Stimulated activated naive CD8-positive, alpha-beta T cell treated with anti-CD3 and anti-CD28 coated beads, Interleukin-15, amount 100 ng/mL, for 72 hours (primary cell): ENCODE measurements at places on chromosomes 2 and 18.
A peak's percentile ranks its signal among the peaks of the same experiment; 100 is the strongest.

DNA sequence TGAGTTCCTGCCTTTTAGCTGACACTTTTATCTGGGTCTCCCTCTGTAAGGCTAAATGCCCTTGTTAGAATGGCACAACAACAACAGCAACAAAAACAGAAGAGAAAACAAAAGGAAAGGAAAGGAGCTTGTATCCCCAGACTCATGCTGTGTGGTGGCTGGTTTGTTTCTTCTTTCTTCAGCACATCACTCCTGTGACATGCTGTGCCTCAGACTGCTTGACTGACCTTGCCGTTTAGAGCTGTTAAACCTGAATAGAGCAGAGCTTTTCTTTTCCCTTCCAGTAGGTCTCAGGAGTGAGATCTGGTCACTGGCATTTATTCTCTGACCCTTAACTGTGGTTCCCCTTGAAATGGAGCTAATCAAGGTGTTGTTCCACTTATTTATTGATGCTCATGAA is 18.9 kb downstream of the GALNT13 start:
- DNase-seq: no peak

DNA sequence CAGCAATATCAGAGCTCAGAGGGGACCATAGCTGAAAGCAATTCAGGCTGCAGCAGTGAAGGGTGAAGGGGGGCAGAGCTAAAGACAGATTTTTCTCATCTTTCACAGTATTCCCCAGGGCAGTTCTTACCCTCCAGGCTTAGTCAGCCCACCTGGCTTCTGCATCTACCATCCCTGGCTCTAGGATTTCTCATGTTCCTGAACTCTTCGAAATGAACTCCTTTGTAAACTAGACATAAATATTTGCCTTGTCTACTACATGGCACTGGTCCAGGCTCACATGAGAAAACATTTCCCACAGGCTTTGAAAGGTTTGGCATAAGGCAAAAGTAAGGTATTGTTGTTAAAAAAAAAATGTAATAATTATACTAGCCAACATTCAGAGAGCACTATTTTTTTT is 23.6 kb upstream of the NEB start:
- no peak for DNase-seq

DNA sequence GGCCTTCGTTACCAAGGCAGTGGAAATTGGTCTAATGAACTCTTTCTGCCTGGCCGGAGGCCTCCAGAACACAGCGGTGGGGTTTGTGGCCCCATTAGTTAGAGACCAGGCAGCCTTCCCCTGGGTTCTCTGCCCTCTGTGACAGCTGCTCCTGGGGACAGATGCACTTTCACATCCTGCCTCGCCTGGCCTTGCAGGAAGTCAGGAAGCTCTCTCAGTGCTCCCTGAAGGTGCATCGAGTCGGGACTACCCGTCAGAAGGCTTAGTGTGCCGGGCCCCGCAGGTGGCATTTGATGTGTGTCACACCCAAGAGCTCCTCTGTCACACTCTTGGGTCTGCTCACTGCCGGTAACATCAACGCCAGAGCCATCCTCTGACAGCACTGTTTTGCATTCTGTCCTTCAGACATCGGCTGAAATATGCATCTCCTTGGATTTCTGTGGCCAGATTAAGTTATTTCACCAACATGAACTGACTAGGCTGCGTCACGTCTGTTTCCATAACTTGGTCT is 158.3 kb downstream of the LDLRAD4 start:
- DNase-seq: peak; percentile 66

DNA sequence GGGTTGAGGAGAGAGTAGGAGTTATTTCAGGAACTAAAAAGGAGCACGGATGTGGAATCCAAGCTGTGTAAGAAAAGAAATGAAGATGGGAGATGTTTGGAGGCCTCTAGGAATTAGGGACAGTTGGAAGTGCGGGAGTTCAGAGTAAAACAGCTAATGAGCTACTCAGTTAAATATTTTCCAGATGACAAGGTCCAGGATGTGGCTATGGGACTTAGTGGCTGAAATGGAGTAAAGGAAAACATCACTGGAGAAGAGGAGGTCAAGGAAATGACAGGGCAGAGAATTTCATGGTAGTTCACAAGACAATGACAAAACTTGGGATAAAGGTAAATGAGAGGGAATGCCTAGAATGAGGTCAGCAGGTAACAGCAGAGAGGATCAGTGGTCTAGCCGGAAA is 13.0 kb downstream of the GPR155 start:
- DNase-seq: no peak

DNA sequence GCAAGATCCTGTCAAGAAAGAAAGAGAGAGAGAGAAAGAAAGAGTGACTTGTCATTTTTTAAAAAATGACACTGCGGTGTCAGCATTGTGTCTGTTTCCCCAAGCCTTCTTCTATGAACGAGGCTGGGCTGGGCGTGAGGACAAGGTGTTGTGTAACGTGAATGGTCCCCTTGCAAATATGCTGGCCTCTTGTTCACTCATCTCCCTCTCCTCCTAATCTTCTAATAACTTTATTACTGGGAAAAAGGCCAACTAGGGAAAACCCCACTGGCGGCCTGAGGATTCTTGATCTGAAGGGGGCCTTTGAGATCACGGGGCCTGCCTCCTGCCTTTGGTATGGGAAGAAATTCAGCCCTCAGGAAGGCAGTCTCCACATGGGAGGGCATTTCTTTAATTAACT is 163.1 kb downstream of the MIB1 start:
- no peak for DNase-seq

GRCh38 chr2:139059617-139060016 is 279.4 kb upstream of the NXPH2 start:
- no peak for DNase-seq

DNA sequence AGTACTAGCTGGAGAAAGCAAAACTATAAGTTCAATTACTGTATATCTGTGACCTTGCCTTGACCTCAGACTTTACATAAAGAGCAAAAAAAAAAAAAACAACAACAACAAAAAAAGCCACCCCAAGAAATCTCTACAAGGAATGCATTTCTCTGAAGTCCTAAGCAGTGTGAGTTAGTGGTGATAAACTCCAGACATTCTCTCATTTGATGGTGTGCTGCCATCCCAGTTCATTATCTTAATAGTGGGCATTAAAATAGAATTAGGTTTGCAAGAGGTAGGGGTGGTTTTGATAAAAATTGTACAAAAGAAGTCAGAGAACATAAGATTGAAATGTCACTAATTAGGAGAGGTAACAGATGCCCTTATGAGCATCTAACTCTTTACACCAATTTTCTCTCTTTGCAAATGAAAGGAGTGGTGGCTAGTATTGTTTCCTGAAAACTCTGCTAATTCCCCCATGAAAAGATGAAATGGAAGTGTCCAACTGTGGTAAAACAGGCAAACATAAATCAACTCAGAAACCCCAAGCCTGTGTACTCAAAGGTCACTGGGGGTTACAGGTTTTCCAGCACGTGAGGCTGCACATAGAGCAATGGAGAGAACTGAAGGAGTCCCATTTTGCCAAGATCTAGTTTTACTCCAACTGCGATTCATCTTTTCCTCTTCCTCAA is 131.9 kb downstream of the MEIS1 start:
- no peak for DNase-seq

GRCh38 chr2:205283736-205284270 is 398.5 kb upstream of the NRP2 start:
- no peak for DNase-seq
